ENCODE measurements at places on chromosomes 5 and 9. TPM values are rescaled to one million over a fixed set of nuclear protein-coding genes. Genes with fewer than 3 reads are reported as not detected.
A peak's percentile ranks its signal among the peaks of the same experiment; 100 is the strongest.

DNA sequence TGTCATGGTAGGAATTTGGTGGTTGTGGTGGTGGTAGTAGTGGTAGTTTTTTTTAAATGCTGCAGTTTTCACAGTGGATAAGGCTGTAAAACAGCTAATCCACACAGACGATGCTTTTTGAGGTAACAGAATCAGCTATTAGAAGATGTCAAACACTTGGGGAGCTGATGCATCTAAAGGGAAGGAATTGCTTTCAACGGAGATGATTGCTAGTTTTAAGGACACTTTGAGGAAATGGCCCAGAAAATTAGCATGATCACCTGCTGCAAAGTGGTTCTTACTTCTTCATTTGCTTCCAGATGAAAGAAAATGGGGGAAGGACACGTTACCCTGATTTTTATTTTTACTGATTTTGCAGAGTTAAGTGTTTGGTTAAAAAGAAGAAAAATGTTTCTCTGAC lies 178.2 kb upstream of the ATP10B start:
- DNase-seq, result no peak

- peak; percentile 92 for DNase-seq
Observed at GRCh38 chr5:39755986-39756385, 331.2 kb upstream of the DAB2 start.

DNA sequence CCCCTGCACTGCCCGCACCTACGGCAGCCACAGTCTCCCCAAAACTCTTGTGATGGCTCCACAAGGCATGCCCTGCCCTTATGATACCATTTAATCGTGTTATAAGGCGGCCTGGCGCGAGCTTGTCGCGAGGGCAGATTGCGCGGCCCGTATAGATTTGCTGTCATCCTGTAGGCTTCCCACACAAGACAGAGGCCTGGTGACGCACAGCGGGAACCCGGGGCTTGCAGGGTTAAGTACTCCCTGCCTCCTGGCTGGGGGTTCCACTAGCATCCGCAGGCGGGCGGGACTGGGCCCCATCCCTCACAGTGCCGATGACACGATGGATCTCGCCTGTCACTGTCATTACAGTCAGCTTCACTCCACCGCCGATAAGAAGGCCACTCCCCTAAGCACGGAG lies 364.9 kb upstream of the IRX2 start:
- DNase-seq, result no peak

DNA sequence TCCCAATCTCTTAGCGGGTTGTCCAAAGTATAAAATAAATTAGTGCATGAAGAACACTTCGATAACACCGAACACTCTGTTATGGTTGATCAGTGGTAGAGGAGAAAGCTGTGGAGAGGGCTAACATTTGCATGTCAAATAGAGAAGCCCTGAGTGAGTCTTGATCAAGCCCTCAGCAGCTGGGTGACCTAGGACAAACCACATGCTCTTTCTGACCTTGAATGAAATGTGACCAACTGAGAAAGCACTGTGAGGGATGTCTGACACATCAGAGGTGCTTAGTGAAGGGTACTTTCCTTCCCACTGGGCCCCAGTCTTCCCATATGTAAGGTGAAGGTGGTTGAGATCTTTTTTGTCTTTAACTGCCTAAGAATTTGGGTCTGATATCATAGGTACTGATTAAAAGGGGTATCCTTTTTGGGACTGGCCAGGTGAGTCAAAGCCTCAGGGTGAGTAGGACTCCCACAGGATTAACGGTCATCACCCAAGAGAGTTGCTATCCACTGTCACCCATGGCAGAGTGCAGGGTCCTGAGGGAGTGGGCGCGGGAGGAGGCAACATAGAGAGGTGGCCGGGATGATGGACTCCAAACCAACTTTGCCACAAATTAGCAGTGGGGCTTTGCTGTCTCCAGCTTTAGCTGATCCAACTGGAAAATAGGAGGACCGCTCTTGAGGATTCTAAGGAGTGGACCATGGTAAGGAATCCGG lies 53.5 kb downstream of the KIF4B start:
- DNase-seq, result no peak

- DNase-seq, result no peak
Observed at GRCh38 chr9:106887066-106887465, 24.1 kb downstream of the ZNF462 start.

GRCh38 chr5:19978476-19978875 lies 9.5 kb downstream of the CDH18 start:
- no peak for DNase-seq

DNA sequence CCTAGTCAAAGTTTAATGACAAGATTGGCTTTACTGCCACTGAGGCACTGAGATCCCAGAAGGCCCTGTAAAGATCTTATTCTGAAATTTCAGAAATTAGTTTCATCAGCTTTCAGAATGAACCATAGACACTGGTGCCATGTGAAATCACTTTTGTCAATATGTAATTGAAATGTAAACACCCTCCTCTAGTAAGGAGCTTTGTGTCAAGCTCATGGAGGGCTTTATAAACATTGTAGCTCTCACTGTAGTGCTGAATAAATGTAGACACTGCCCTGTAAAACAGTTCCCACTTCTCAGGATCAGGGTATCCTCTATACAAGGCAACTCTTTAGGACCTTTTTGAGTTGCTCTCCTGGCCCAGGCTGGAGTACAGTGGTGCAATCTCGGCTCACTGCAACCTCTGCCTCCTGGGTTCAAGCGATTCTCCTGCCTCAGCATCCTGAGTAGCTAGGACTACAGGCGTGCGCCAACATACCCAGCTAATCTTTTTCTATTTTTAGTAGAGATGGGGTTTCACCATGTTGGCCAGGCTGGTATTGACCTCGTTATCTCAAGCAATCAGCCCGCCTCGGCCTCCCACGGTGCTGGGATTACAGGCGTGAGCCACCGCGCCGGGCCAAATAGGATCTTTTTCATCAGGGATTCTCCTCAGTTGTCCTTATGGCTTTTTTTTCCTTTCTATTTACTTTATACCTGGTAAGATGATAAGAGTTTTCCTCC lies 1823.9 kb upstream of the CDH9 start:
- no peak for DNase-seq

DNA sequence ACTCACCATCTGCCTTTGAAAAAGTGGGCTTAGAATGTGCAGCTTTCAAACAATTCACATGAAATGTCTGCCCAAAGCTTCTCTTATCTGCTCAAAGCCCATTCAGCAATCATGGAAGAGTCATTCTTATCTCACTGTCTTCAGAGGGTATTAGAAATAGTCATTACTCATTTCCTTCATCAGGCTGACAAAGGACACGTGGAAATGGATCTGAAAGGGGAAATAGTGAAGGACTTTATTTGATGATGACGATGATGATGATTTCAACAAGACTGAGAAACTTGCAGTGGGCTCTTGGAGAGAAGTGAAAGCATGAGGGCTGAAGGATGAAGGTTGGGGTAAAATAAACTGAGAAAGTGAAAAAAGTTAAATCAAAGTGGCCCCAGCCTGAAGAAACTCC lies 194.3 kb downstream of the SMARCA2 start:
- peak; percentile 16 for DNase-seq

GRCh38 chr5:6714226-6715041 lies 1.2 kb downstream of the TENT4A start:
- DNase-seq, result no peak

DNA sequence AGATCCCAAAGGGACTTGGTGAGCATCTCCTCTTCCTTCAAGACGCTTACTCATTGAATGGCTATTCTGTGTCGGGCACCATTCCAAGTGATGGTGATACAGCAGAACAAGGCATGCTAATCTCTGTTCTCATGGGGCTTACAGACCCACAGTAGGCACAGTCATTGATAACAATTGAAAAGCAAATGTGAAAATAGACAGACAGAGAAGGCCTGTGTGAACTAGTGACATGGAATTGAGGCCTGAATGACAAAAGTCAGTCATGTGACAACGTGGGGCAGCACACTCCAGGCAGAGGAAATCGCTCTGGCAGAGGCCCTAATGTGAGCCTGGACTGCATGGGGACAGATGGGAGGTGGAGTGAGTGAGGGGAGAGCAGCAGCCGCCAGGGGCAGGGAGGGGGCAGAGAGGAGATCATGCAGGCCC lies 70.7 kb upstream of the CPLX2 start:
- DNase-seq, result peak; percentile 20

- DNase-seq, result no peak
Observed at GRCh38 chr9:136654820-136655535, 7.7 kb upstream of the EGFL7 start.

DNA sequence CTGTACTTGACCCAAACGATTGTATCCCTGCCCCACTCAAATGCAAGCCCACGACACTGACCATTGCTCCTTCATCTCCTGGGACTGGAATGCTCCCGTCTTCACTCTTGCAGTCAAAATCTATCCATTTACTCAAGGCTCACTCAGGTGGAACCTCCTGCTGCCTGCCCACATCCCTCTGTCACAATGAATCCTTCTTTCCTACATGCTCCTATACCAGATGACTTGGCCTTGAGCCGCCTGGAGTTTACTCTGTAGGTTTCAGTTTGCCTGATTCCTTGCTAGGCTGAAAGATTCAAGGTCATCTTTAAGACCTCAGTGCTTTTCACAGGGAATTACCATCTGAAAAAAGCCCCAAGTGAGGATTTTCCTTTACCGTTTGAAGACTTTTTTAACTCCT lies 264.1 kb downstream of the GLIS3 start:
- no peak for DNase-seq

DNA sequence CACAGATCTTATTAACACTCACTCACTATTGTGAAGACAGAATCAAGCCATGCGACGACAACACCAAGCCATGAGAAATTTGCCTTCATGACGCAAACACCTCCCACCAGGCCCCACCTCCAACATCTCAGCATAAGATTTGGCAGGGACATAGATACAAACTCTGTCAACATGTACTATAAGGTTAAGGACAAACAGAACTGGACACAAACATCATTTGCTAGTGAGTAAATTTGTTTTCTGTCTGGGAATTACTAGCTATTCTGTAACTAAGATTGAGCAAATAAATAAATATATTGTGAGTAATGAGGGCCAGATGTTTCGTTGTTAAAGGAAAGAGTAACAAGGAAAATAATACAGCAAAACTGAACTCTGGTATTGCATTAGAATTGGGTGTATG lies 15.7 kb upstream of the KCNN2 start:
- DNase-seq, result no peak

GRCh38 chr9:99335280-99335679 lies 113.2 kb downstream of the SEC61B start:
- DNase-seq, result no peak

- DNase-seq, result no peak
Observed at GRCh38 chr9:99907208-99907532, 716 bp downstream of the STX17 start.

DNA sequence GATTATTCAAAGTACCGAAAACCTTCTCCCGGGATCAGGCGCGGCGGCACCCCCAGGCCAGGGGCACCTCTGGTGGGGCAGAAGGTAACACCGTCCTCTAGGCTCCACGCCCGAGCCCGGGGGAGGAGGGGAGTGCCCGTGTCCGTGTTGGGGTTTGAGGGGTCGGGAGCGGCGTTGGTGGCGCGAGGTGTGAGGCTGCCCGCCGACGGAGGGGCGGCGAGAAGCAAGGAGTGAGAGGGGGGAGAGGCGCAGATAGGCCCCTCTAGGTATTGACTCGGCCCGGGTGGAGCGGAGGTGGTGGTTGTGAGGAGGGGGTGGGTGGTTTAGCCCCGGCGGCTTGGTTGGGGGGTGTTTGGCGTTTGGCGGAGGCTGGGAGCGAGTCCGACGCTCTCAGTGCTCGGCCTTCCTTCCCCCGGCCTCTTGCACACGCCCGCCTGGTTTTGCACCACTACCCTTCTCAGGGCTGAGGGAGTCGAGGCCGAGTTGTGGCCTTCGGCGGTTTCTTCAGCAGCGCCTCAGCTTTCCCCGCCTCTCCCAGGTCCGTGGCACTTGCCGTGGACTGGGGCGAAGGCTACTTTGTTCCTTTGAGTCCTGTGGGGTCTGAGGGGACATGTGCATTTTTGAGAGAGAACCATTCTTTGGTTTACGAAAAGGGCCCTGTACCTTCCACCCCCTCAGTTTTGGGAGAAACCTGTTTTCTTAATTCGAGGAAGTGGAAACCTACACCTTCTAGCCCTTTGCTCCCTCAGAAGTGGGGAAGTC lies 450 bp downstream of the GPBP1 start:
- peak; percentile 30 for DNase-seq

GRCh38 chr5:6491919-6492290 lies 43.2 kb downstream of the UBE2QL1 start:
- no peak for DNase-seq

DNA sequence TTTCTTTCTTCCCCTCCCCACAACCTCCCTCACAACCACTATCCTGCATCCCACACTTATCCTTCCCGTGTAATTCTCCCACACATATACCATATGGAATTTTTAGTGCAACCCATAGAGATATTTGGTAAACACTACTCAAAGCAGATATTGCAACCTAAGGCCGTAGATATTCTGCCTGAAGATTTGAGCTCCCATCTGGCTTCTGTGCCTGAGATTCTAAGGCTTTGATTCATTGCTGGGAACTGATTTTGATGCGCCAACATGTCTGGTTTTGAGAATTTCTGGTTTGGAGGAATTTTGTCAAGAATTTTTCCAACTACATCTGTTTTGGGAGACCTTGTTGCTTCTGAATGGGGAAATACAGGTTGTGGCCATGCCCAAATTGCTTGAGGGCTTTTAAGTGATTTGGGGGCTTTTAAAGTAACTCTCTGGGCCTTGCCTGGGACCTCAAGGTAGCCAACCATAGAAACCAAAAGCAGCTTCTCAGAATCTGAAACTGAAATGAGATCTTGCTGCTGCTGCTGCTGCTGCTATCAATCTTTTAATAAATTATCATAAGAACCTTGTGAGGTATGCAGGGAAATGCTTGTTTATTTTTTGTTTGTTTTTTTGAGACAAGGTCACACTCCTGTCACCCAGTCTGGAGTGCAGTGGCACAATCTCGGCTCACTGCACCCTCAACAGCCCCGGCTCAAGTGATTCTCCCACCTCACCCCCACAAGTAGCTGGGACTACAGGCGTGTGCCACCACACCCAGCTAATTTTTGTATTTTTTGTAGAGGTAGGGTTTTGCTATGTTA lies 36.2 kb downstream of the PLAC8L1 start:
- no peak for DNase-seq

DNA sequence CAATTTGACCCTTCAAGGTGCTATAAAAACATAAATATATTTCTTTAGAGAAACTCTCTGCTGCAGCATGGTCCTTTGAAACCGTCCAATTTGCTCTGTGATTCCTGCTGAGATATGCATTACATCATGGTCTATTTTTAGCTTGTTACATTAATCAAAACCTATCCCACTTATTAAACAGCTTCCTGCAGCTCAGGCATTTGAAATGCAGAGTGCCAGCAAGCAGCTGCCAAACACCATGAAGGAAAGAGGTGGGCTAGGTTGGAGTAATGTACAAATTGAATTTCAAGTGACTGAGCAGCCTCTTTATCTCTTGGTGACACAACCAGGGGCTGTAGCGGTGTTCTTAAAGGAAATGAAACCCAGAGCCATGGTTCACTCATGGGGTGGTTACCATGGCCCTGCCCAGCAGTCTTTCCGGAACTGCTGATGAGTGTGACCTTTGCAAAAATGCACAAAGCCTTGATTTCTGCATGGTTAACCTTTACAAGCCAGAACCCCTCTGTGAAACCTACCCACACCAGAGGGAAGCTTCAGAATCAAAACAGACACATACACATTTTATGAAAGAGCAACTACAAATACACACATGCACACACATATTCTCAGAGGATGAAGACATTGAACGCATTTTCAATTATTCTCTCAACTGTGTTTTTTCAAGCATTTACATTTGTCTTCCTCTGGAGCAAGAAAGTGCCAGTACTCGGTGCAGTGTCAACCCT lies 155.8 kb upstream of the ZNF608 start:
- no peak for DNase-seq

The ABCA1 gene
- 88.3 TPM for total RNA-seq

The TOR2A gene
- total RNA-seq, result 4.2 TPM

The WNT8A gene
- total RNA-seq, result not detected

The MSX2 gene
- total RNA-seq, result 0.32 TPM

The ANKDD1B gene
- 0.32 TPM for total RNA-seq

The PLK2 gene
- total RNA-seq, result 219 TPM

The RASGRF2 gene
- 3.9 TPM for total RNA-seq

The CD14 gene
- total RNA-seq, result 0.97 TPM

The TEX10 gene
- total RNA-seq, result 39.3 TPM

The APC gene
- total RNA-seq, result 69.1 TPM

Data from fibroblast of villous mesenchyme (primary cell).